ENCODE measurements at places on chromosomes 2 and 18. TPM values are rescaled to one million over a fixed set of nuclear protein-coding genes. Genes with fewer than 3 reads are reported as not detected.

DNA sequence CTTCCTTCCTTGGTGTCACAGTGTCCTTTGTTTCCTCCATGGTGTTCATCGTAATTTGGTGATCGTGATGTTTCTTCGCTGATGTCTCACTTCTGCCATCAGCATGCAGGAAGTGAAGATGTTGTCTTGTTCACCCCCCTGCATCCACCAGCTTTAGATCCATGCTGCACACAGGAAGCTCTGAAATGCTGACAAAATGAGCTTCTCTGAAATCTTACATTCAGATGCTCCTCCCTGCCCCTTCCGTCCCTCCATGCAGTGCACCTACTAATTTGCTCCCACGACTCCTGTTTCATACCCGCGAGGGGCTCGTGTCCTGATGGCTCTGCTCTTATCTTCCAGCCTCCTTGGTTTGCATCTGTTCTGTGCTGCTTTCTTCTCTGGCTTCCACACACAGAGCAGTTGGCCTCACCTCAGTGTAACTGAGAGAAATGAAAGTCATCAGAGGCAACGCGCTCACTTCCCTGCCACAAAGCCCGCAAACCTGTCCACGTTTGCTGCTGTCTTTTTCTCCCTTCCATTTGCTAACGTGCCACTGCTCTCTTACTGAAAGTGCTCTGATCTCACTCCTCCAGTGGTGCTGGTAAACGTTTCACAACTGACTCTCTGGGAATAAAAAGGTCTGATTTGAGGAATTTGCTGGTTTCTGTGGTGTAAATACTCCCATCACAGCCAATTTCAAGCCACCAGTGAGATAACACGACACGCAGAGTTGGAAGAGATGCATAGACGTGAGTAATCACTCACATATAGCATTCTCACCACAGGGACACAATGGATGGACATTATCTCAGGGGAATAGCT is 41.0 kb upstream of the MGAT4A start:
- DNase-seq: no peak

GRCh38 chr2:225074366-225074765 is 32.1 kb upstream of the DOCK10 start:
- peak; percentile 31 for DNase-seq

DNA sequence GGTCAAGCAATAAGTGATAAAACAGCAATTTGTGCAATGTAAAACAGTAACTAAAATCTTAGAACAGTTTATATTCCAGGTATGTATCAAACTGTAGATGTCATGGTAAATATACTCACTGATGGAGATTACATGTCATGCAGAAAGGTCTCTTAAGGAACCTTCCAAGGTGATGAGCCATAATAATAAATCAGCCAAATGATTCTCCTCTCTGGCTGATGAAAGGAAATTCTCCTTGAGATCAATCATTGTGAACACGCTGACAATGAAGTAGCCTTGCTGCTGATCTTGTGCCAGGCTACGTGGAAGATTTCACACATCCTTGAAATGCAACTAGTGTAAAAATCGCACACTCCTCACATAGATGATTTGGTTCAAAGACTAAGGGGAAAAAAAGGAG is 392.5 kb upstream of the CDH7 start:
- no peak for DNase-seq

- DNase-seq: no peak
Measured at GRCh38 chr2:190530248-190530900, 4.1 kb downstream of the NEMP2 start.

DNA sequence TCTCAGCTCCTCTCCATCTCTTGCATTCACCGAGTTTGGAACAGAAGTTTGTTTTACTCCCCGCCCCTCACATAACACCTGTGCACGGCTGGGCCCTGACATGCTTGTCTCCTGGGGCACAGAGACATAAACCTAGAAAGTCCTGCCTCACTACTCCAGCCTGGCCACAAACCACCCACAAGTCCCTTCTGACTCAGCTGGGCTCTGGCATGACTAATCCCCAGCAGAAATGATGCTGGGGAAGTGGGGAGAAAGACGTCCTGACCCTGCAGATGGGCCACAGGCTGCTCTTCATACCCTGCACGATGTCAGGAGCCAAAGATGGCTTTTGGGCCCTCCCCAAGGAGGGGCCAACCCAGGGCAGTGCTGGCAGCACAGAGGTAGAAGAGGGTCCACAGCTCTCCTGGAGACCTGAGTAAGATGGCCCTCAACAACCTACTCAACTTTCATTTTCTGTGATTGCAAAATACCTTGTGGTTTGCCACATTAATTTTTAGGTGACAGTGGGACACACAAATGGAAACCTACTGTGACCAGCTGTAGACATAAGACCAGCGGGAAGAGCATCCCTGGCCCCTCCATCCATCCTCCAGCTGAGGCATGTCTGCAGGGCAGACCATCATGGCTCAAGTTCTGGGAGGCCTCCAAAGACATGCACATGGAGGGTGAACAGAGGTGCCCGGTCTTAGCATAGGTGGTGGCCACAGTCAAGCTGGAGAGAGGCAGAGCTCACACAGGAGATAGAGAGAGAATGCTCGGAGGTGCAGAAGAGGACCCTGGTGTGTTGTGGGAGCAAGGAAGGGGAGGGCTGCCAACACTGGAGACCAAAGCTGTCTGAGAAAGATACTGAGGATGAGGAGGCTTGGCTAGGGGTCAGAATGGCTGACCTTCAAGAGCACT is 40.0 kb downstream of the DNMT3A start:
- no peak for DNase-seq

DNA sequence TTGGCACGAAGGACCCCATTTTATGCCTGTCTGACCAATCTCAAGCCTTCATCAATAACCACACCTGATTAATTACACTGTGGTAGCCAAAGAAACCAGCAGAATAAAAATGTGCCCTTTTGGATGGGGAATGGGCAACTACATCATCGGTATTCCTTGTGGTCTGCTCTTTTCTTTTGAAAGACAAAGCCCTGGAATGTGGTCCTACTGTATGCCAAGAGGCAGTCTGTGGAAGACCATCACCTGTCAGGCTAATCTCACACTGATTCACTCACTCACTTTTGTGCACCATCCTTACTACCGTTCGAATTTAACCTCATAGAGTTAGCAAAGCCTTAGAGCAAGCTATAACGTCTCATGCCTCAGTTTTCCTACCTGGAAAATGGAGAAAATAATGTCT is 275.2 kb upstream of the LRRTM1 start:
- DNase-seq: no peak

GRCh38 chr2:204183608-204184007 is 247.0 kb downstream of the ICOS start:
- peak; percentile 10 for DNase-seq

DNA sequence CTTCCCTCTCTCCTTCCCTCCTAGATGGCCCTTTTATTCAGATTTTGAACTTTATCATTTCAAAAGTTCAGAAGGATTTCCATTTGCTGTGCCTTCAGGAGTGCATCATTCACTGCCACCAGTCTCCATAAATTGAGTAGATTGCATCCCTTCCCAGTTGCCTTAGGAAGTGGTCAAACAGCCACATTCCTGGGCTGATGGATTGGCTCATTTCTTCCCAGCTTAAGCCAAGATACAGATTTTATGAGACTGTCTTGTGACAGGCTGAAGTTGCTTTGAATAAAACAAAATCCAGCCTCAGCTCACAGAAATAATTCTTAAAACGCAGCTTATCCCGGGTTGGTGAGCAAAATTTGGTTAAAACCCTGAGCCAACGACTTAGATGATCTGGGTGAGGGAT is 9.8 kb downstream of the NRP2 start:
- no peak for DNase-seq

- no peak for DNase-seq
Measured at GRCh38 chr18:23805898-23806297, 116.6 kb downstream of the LAMA3 start.

DNA sequence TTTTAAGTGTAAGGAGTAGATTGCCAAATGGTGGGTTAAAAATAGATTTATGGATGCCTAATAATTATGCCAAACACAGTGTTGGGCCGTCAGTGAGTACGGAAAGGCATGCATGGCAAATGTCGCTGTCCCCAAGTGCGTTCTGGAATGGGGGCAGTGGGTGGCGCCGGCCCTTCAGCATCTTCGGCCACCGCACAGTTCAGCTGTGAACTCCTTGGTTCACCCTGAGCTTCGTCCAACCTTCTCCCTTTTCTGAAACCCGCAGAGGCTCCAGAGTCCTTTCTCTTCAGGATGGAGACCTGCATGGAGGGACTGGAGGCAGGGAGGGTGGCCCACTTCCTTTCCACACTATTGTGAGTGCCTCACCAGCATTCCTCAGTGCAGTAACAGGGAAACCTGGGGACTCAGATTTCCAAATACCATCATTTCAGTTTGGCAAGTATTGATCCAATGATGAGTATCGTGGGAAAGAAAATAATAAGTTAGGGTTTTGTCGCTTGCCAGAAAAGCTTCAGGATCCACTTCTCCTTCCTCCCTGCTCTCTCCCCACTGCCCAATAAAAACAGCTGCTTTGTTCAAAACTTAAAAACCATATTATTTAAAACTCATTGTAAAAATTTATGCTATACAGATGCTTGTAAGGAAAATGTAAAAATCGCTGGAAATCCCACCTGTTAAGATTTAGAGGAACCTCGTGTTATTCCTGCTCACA is 74.6 kb upstream of the TXNDC2 start:
- no peak for DNase-seq

FBLN7 gene
- polyA plus RNA-seq: not detected
